GM12891 (cell line): ENCODE measurements at places on chromosomes 11 and 22.

DNA sequence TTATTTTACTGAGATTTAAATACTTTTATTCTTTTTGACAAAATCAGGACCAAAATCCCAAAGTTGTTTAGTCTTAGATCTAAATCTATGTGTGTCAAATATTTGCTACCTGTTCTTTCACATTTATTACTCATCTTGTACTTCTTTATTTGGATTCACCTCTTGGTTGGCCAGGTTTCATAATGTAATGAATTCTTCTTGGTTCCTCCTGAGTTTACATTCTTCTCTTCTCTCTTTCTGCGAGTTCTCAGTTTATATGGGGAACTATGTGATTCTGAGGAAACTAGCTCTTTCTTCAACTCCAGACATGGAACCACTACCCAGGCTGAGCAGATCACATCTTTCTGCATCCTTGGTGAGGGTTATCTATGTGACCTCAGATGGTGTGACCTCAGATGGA is 50.2 kb downstream of the EHF start:
- DNase-seq, result no peak

DNA sequence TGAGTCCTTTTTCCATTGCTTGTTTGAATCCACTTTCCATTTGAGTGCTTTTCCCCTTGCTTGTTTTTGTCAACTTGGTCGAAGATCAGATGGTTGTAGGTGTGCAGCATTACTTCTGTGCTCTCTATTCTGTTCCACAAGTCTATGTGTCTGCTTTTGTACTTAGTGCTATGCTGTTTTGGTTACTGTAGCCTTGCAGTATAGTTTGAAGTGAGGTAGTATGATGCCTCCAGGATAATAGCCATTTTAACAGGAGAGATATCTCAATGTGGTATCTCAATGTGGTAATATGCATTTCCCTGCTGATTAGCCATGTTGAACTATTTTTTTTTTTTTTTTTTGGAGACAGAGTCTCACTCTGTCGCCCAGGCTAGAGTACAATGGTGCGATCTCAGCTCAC is 16.7 kb downstream of the ACRV1 start:
- DNase-seq, result no peak

GRCh38 chr22:29718949-29719898 is 579 bp upstream of the CABP7 start:
- no peak for DNase-seq

GRCh38 chr11:10488121-10488933 is 33.3 kb downstream of the AMPD3 start:
- no peak for DNase-seq

GRCh38 chr11:57560146-57560545 is 7.3 kb downstream of the UBE2L6 start:
- DNase-seq, result no peak

- DNase-seq, result no peak
Observed at GRCh38 chr11:58926695-58927094, 12.6 kb upstream of the GLYATL1 start.

DNA sequence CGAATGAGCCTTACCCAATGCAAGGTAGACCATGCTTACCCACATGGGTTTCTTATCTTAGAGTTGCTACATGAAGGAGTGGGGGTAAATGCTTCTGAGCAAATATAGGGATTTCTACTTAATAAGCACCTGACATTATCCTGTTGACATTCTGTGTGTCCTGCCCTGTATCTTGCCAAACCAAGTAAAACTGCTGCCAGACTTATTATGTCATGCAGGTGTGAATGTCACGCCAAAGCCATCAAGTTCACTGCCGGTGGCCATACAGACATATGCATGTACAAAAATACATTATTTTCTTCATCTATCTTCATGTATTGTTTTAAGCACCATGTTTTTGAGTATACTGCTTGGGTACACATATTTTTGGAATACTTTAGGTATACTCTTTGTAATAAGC is 70.2 kb downstream of the NOX4 start:
- no peak for DNase-seq

GRCh38 chr11:129115652-129116586 is 76.2 kb downstream of the ARHGAP32 start:
- no peak for DNase-seq

- no peak for DNase-seq
Observed at GRCh38 chr11:27456140-27456794, 16.3 kb downstream of the LGR4 start.

GRCh38 chr11:4071914-4072313 is 22.7 kb upstream of the RRM1 start:
- no peak for DNase-seq

- DNase-seq, result no peak
Observed at GRCh38 chr11:74025467-74026166, 16.7 kb upstream of the UCP3 start.

DNA sequence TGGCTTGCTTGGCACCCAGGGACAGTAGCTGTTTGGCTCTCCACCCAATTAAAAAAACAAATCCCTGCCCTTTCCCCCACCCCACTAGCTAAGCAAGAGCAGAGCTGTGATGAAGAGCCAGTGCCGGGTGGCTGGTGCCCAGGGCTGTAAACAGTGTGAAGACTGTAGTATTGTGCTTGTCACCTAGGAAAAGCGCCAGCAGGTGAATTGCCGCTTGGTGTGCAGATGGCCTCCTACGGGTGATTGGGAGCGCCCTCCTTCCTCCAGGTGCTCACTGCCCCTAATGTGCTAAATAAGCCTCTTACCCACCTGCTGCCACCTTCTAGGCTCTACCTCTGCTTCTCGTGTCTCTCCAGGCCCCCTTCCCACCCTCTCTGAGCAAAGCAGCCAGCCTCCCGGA is 18.4 kb upstream of the RAPSN start:
- DNase-seq, result no peak

DNA sequence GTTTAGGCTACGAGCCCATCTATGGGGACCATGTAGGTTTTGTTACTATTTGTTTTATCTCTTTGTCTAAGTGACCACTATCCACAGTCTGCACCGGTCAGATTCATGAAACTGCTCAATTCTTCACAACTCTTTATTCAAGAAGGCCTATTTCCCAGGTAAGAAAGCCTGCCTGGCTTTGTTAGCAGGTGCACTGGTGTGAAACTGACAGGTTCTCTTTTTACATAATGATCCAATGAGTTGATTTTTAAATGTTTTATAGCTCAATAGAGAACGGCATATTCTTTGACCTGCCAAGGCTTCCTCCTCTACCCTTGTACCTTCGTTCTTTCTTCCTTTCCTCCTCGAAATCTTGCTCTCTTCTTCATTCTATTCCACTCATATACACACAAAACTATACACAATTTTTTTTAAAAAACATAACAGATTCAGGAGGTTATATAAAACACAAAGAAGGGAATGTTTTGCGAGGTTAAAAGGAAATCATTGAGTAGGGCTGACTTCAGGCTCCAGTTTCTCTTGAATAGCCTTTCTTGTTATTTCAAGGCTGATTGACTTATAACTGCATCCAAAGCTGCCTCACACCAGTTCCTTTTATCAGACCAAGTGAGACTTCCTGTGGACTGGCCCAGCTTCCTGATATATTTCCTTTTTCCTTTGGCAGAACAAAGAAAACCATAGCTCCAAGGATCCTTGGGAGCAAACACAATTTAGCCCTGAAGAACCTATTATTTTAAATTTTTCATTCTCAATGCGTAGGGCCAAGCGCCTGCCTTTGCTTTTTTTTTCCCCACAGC is 11.4 kb downstream of the FLI1 start:
- no peak for DNase-seq

DNA sequence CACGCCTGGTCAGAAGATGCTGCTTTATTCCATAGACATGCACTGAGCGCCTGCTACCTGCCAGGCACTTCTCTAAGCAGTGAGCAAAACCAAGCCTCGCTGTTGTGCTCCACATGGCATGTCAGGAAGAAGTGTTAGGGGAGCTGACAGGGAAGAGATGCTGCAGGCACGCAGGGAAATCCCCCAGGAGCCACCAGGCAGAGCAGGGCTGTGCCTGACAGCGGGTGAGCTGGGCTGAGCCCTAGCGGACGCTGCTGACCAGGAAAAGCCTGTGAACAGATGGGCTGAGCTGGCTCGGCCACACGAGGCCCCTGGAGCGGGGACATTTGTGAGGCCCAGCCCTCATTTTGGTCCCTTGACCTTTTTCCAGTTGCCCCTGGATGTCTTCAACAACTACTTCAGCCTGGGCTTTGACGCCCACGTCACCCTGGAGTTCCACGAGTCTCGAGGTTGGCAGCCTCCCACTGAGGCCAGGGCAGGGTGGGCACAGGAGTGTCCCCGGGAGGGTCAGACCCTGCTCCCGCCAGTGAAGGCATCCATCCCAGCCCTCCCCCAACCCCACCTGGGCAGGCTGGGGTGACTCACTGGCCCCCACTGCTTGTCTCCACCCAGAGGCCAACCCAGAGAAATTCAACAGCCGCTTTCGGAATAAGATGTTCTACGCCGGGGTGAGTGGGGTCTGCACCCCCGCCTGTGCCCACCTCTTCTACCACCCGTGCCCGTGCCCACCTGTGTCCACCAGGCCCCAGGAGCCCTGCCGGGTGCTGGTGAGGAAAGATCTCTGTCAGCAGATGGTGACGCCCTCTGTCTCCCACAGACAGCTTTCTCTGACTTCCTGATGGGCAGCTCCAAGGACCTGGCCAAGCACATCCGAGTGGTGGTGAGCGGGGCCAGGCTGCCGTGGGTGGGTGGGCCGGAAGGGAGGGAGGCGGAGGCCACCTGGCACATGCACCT is 7.4 kb upstream of the MDK start:
- DNase-seq, result no peak

DNA sequence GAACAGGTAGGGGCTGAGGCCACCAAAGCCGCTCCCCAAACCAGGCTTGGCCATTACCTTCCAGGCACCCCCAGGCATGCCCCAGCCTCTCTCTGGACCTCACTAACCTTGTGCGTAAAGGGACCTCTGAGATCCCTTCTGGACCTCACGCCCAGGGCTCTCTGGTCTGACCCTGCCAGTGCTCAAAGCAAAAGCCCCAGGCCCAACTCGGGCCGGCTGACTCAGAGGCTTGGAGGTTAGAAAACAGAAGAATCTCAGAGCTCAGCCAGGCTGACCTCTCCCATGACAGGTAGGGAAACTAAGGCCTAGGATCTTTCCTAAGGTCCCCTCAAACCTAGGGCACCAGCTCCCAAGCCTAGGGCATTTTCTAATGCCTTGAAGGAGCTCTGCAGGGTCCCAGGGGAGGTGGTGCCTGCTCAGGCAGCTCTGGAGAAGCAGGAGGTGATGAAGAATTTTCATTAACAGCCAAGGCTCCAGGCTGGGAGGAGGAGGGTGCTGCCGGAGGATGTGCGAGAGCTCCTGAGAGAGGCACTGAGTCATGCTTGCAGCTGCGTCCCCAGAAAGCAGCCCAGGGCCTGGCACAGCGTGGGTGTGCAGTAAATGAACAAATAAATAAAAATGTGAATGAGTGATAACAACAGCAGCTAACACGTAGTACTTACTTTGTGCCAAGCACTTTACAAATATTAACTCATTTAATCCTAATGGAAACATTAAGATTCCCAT is 25.6 kb downstream of the ARRB1 start:
- DNase-seq, result no peak

DNA sequence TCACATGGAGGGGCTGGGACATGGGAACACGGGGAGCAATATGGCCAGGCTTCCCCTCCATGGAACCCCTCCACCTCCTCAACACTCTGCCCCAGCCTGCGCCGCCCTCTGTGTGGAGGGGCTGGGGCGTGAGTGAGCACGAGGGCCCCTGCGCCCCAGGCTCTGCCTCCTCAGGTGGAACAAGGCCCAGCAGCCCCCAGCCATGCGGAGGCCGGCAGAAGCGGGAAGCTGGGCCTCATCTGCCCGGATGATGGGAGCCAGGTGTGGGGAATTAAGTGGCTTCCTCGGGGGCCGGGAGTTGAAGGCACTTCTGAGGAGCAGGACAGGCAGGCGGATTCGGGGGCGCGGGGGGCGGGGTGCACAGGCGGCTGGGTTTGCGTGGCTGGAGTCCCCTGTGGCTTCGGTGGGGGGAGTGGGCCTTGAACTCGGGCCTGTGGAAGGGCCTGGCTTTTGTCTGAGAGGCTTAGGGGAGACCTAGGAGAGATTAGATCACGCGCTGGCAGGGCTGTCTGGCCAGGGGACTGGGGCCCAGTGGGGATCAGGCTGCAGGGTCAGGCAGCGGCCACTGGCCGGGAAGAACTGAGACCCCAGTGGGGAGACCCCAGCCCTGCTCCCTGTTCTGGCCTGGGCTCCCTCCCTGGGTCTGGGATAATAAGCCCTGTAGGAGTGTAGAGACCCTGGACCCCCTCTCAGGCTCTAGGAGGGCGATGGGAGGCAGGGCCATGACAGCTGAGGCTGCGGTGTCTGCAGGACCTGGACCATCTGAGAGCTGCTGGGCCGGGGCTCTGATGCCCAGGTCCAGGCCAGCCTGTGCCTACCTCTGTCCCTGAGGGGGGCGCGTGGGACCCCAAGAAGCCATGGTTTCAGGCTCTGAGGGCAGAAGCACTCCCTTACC is 13.3 kb downstream of the PRR33 start:
- DNase-seq, result peak; percentile 22

- no peak for DNase-seq
Observed at GRCh38 chr22:30459181-30460052, 12.4 kb downstream of the SEC14L3 start.

DNA sequence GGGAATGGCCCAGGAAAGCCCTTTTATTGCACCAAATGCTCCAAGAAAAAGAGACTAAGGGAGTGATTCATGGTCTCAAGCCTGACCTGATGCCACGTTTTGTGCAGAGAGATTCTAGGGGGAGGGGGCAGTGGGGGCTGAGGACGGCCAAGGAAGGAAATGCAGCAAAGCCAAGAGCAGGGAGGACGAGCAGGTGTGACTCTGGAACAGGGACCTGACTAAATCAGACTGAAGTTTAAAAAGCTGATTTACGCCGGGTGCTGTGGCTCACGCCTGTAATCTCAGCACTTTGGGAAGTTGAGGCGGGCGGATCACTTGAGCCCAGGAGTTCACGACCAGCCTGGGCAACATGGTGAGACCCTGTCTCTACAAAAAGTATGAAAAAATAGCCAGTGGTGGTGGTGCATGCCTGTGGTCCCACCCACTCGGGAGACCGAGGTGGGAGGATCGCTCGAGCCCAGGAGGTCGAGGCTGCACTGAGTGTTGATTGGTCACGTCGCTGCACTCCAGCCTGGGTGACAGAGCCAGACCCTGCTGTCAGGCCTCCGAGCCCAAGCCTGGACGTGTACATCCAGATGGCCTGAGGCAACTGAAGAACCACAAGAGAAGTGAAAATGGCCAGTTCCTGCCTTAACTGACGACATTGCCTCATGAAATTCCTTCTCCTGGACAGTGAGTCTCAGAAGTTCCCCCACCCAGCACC is 10.8 kb upstream of the IFITM3 start:
- DNase-seq, result no peak

GRCh38 chr11:102276783-102277182 is 40.5 kb upstream of the BIRC3 start:
- no peak for DNase-seq

DNA sequence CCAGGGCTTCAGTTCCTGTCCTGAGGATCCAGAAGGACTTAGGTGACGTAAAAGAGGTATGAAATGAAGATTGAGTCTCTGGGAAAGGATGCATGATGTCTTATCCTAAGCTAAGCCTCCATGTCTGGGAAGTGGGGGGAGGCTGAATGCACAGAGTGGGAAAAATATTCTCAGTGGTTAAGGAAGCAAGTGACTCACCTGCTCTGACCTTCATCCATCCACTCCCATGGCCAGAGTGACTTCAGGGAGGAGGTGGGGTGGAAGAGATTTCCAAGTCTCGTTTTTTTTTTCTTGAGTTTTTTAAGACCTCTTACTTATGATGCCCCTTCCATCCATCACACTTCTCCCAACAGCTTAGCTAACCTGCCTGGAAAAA is 32.5 kb upstream of the POLD3 start:
- DNase-seq, result no peak
